GM04503 (cell line): ENCODE measurements at places on chromosomes 13 and 19.

GRCh38 chr19:50654882-50655281 lies 5.6 kb downstream of the C19orf81 start:
- DNase-seq, result no peak

- no peak for DNase-seq
Observed at GRCh38 chr13:33868343-33868994, 50.5 kb downstream of the RFC3 start.

GRCh38 chr19:47002853-47003610 lies 16.6 kb upstream of the NPAS1 start:
- no peak for DNase-seq

- no peak for DNase-seq
Observed at GRCh38 chr19:34963573-34964406, at the start of gene ZNF792. Gene ZNF792 (minus strand): TSS chr19:34964229. CDS start chr19:34963662, 567 bp downstream.

GRCh38 chr13:83780227-83780626 lies 102.0 kb downstream of the SLITRK1 start:
- DNase-seq, result no peak

DNA sequence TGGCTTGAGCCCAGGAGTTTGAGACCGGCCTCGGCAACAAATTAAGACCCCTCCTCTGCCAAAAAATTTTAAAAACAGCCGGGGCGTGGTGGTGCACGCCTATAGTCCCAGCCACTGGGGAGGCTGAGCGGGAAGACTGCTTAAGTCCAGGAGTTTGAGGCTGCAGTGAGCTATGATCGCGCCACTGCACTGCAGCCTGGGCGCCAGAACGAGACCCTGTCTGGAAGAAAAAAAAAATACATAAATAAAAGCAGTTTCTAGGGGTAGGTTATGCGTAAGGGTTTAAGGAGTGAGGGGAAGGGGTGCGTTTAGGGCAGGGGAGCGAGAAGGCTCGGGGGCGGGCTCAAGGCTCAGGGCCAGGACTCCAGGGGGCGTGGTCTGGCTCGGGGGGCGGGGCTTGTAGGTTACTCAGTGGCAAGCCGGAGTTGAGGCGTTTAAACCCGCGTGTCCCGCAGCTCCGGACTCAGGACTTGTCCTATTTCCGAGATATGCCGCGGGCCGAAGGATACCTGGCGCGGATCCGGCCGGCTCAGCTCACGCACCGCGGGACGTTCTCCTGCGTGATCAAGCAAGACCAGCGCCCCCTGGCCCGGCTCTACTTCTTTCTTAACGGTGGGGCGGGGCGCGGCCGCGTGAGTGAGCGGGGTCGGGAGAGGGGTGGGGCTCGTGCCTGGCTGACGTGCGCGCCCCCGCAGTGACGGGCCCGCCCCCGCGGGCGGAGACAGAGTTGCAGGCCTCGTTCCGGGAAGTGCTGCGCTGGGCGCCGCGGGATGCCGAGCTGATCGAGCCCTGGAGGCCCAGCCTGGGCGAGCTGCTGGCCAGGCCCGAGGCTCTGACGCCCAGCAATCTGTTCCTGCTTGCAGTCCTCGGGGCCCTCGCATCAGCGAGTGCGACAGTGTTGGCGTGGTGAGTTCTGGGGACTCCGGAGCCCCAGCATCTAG lies 10.7 kb downstream of the SPACA6 start:
- DNase-seq, result peak; percentile 60

DNA sequence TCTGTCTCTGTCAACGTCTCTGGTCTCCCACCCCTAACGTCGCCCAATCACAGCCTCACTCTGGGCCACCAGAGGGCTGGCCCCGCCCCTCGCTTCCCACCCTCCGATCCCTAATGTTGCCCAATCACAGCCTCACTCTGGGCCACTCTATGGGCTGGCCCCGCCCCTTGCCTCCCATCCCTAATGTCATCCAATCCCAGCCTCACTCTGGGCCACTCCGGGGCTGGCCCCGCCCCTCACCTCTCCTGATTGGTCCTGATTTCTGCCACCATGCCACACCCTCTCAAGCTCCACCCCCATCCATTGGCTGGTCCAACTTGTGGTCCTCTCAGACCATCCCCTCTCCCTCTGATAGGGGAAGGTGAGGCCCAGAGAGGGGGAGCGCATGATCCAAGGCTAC lies 24.9 kb downstream of the CELF5 start:
- no peak for DNase-seq

- DNase-seq, result no peak
Observed at GRCh38 chr13:70253411-70253810, 145.2 kb upstream of the KLHL1 start.

DNA sequence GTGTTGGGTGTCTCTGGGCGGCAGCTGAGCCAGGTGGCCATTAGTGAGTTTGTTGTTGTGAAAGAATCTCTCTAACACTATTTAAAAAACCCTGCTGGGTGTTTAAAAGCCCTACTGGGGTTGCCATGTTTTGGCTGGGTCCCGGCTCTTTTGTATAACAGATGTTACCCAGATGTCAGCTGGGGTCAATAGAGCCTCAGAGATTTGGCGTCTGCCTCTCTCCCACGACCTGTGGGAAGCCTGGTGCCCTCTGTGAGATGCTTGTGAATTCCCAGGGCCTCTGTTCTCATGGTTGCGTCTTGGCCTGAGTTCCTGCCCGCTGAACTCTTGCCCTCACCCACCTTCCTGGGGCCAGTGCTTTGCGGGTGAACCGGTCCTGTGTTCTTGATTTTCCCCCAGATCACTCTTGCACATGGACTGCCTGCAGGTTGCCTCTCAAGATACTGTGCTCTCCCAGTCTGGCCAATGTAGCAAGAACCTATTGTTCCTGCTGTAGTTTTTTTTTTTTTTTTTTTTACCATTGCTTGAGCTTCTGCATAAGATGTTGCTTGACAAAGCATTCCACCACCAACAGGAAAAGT lies 9.5 kb downstream of the NFILZ start:
- DNase-seq, result no peak

GRCh38 chr19:10544242-10544752 lies 593 bp downstream of the ATG4D start:
- DNase-seq, result no peak

DNA sequence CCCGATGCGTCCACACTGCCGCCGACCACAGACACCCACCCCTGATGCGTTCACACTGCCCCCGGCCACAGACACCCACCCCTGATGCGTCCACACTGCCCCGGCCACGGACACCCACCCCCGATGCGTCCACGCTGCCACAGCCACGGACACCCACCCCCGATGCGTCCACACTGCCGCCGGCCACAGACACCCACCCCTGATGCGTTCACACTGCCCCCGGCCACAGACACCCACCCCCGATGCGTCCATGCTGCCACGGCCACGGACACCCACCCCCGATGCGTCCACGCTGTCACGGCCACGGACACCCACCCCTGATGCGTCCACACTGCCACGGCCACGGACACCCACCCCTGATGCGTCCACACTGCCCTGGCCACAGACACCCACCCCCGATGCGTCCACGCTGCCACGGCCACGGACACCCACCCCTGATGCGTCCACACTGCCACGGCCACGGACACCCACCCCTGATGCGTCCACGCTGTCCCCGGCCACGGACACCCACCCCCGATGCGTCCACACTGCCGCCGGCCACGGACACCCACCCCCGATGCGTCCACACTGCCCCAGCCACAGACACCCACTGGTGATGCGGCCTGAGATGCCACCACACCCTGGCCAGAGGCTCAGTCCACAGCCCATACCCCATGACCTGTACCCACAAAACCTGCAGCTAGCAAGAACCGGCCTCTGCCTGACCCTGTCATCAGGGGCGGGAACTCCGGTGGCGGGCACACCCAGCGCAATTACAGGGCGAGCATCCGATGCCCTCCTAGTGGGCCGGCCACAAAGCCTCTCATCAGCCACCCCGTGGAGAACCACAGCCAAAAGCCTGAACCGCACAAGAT lies 28.4 kb downstream of the RASA3 start:
- no peak for DNase-seq

DNA sequence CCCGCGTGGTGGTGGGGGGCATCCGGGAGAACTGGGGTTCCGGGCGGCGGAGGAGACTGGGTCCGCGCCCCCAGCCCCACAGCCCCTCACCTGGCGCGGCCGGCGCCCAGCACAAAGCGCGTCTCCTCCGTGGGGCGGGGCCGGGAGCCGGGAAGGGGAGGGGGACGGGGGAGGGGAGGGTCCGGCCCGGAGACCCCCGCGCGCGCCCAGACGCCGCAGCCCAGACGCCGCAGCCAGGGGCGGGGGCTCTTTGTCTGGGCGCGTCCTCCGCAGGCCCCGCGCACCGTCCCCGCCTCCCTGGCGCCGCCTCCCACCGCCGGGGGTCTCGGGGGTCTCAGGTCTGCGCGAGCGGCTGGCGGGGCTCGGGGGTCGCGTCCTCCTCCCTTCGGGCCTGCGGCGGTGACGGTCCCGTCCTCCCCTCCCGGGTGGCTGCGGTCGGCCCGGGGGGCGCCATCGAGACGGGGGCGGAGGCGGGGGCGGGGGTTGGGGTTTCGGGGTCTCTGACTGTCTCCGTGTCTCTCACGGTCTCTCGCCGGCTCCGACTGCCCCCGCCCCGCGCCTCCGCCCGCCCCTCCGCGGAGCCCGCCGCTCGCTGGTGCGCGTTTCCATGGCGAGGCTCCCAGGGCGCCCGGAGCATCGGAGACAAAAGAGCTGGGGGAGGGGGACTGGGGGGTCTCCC lies at the start of gene PLPPR3:
PLPPR3 (minus strand) TSS at position 131 of the 679 bp plus-strand sequence. CDS start 396 bp downstream, outside the sequence.
- no peak for DNase-seq

DNA sequence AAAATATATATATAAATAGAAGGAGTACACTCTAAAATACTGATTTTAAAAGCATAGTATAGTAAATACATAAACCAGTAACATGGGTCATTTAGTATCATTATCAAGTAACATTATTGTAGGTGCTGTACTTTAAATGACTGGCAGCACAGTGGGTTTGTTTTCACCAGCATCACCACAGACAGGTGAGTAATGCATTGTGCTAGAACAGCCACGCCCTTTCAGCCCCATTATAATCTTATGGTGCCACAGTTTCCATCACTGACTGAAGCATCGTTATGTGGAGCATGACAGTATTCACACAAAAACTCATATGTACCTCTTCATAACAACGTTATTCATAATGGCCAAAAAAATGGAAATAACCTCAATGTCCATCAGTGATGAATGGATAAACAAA lies 88.3 kb downstream of the DHRS12 start:
- DNase-seq, result no peak

- no peak for DNase-seq
Observed at GRCh38 chr19:13804830-13805683, 9.8 kb downstream of the ZSWIM4 start.

- DNase-seq, result no peak
Observed at GRCh38 chr13:111323950-111324651, 3.7 kb downstream of the TEX29 start.

GRCh38 chr13:102466610-102467190 lies 64.9 kb upstream of the FGF14 start:
- no peak for DNase-seq

DNA sequence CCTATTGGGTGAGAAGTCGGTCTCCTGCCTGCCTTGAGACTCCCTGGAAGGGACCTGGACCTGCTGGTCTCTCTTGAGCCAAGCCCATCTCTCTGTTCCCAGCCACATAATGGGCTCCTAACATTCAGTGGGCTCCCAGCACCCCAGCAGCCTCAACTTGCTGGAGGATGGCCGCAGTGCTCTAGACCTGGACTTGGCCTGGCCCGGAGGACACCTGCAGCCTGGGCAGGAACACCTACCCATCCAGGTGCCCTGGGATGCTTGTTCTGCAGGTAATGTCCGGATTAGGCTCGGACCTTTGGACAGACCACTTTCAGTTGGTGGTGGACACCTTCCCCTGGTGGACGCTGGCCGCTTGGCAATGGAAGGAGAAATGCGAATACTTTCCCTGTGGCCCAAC lies 214.6 kb downstream of the URI1 start:
- DNase-seq, result no peak

- DNase-seq, result no peak
Observed at GRCh38 chr19:33110137-33110910, 21.6 kb upstream of the WDR88 start.

- no peak for DNase-seq
Observed at GRCh38 chr19:34126966-34127365, 45.3 kb upstream of the LSM14A start.

GRCh38 chr19:5933391-5934068 lies 19.5 kb downstream of the CAPS start:
- no peak for DNase-seq

DNA sequence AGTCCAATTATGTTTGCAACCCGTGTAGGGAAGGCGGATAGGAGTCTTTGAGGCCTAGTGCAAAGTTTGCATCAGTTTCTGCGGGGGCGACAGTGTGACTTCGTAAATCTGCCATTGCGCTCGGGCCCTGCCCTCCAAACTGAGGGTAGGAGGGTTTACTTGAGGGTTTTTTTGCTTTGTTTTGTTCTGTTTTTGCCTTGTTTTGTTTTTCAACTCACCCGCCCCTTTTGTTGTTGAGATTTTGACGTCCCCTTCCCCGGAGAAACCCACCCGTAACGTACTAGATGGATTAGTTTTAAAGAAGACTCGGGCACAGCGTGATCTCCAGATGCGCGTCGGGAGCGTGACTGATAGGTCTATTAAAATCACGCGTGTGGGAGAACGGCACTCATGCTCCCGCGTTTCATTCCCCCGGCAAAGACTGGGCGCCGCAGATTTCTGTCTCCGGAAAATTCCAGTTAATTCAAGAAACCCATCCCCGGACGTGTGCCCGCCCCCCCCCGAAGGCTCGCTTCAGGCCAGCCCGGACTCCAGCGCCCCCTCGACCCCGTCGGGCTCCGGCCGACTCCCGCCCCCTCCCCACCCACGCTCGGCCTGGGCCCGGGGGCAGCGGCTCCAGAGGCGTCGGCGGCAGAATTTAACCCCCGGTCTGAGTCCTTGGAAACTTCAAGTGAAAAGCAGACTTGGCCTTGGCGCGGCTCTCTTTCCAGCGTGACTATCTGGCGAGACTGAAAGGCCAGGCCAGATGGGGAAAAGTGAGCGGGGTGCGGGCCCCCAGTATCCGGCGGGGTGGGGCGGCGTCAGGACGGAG lies 5.0 kb downstream of the SOX1 start:
- no peak for DNase-seq

DNA sequence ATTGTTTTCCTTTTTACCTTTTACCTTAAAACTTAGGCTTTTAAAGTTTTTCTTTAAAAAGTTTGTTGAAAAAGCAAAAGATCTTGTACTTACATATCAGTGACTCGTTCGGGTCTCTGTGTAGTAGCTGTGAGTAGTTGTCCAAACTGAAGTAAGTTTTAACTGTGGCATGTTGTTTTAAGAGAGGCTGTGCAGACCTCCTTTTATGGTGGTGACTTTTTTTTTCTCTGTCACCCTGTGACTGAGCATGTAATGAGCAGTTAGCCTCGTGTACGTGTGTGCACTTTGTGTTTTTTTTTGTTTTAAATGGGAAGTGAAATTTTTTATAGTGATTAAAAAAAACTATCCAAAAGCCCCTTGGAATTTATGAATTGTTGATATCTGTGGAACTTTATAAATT lies at the start of gene GPR183:
GPR183 (minus strand) TSS at position 153 of the 400 bp plus-strand sequence. CDS start 11,254 bp downstream, outside the sequence.
- DNase-seq, result no peak

DNA sequence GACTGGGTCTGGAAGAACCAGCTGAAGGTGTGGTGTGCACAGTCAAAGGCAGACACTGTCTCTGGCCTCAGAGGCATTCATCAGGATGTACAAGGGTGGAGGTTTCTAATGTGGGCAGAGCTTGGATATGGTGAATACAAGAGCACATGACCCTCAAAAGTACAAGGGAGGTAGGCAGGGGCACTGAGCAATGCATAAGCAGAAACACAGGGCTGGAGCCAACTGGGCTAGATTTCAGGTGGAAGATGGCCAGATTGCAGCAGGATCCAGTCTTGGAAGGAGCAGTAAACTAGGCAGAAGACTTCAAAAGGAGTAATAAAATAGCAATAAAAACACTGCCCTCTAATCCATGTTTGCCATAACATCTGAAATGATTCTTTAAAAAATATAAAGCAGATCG lies 417.1 kb downstream of the OLFM4 start:
- DNase-seq, result no peak

- no peak for DNase-seq
Observed at GRCh38 chr19:46665072-46665471, 4.1 kb upstream of the DACT3 start.

GRCh38 chr13:64180756-64181155 lies 2765.1 kb upstream of the PCDH20 start:
- DNase-seq, result no peak
